ENCODE measurements at places on chromosomes 12 and 14. TPM values are rescaled to one million over a fixed set of nuclear protein-coding genes. Genes with fewer than 3 reads are reported as not detected.

DNA sequence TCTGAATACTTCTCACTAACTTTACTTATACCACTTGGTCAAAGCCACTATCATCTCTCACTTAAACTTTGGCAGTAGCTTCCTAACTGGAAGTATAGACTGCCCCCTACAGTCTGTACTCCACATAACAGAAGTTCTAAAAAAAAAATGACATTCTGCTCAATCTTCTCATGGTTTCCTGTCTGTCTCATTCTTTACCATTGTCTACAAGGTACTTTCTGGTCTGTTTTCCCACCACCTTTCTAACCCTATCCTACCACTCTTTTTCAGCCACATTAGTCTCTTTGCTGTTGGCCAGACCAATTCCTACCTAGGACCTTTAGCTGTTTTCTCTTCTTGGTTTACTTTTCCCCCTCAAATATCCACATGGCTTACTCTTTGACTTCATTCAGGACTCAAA is 14.7 kb downstream of the CPSF6 start:
- DNase-seq: peak; percentile 19

DNA sequence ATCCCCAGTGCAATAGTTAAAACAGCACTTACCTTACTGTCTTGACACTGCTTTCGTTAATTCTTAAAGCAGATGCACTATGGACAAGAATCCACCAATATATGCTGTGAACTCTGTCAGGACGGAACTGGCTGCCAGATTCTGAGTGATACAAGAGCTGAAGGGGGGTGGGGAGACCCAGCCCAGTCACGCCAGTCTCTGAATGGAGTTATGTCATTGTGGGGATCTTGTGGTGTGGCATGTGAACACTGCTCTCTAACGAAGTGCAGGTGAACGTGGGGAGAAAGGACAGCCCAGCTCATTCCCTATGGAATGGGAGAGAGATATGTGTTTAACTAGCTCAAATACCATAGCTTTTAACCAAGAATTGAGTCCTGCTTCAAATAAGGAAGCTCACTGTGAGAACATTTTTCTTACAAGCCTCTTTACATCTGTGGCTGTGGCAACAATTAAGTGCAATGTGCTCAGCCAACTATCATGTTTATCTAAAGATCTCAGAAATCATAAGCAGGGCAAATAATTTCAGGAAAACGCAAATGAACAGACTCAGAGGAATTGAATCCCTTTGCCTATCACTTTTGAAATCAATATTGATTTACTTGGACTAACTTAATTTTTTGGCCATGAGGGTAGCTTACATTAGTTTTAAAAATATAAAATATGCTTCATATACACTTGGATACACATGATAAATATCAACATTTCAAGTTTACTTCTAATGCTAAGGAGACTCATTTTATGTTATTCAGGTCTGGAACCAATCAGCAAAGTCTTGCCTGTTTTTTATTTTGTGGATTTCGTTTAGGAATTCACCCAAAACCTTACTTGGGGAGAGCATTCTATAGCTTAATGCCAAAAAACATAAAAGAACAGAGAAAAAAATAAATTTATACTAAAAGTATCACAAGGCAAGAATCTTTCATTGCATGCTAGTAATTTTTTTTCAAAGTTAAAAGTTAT is at the start of gene LUM:
TSS of gene LUM (minus strand) at position 129 of the 960 bp plus-strand sequence. CDS start 2,515 bp downstream, outside the sequence.
- DNase-seq: peak; percentile 92

- no peak for DNase-seq
Observed at GRCh38 chr12:66190519-66191370, 1.7 kb downstream of the IRAK3 start.

DNA sequence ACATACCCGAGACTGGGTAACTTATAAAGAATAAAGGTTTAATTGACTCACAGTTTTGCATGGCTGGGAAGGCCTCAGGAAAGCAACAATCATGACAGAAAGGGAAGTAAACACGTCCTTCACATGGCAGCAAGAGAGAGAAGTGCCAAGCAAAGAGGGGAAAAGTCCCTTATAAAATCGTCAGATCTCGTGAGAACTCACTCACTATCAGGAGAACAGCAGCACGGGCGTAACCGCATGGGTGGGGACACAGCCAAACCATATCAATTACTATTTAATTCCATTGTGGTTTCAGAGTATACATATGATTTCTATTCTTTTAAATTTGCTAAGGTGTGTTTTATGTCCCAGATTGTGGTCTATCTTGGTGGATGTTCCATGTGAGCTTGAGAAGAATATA is 117.9 kb downstream of the SCAF11 start:
- DNase-seq: no peak

GRCh38 chr14:88079624-88080023 is 74.7 kb downstream of the GPR65 start:
- DNase-seq: no peak

DNA sequence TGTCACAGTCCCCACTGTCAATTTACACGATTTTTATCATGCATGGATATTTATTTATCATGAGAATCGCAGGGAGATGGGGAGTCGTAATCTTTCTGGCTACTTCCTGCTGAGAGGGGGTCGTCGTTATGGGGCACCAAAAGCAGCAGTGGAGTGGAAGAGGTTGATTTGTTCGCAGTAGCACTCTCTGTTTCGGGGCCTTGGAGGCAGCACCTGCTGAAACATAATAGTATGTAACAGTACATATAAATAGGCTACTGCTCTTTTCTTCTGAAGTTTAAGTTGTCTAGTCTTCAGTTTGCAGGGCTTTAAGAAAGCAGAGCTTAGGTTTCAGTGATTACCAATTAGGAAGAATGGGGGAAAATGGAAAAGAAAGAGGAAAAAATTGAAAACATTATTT is 3.8 kb downstream of the SOAT2 start:
- no peak for DNase-seq

DNA sequence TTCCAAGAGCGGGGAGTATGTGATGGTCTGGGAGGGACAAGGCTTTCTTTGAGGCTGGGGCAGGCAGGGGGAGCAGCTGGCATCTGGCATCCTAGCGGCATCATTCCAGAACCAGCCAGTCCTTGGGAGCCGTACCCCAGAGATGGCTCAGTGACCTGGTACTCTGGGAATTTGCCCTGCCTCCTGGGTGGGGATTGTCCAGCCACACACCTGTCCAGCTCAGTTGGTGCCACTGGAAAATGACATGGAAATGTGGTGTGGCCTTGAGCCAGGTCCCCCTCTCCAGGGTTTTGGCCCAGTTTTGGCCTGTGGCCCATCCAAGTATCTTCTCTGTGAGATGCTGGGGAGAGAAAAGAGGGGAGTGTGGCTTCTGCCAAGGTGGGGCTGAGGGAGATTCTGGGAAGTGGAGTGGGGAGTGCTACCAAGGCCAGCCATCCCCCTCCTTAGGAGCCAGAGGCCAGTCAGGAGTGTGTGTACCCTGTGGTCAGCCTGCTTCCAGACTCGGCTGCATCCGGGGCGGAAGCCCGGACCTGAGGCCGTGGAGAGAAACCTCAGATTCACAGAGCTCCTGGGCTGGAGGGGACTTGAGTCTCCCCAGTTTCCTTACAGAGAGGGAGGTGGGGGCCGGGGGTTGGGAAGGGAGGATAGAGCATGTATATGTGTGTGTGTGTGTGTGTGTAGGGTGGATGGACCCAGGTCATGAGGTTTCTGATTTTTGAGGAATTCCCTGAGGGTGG is 14.7 kb upstream of the KRT80 start:
- no peak for DNase-seq

GRCh38 chr14:79709573-79709972 is 501.7 kb downstream of the DIO2 start:
- DNase-seq: no peak

- DNase-seq: no peak
Observed at GRCh38 chr12:93773122-93773871, 96.1 kb downstream of the CRADD start.

- no peak for DNase-seq
Observed at GRCh38 chr12:27666510-27666909, 29.7 kb upstream of the REP15 start.

NOXRED1 gene
- 0.48 TPM for total RNA-seq

GYS2 gene
- total RNA-seq: 0.48 TPM

FKBP3 gene
- total RNA-seq: 31.3 TPM

NT5DC3 gene
- total RNA-seq: 40.2 TPM

PTCSC3 gene
- total RNA-seq: not detected
